PC-3 (cell line): ENCODE measurements at places on chromosomes 16 and 17. TPM values are rescaled to one million over a fixed set of nuclear protein-coding genes. Genes with fewer than 3 reads are reported as not detected.

- no peak for DNase-seq
These were observed 607.2 kb downstream of the WWOX start for GRCh38 chr16:78706637-78707036.

Gene SLC12A3
- not detected in 2 replicates for total RNA-seq

Gene CEP112
- total RNA-seq: 3.3 and 6.5 TPM in 2 replicates

Gene ODAD4
- total RNA-seq: 0.15 and 0.98 TPM in 2 replicates

DNA sequence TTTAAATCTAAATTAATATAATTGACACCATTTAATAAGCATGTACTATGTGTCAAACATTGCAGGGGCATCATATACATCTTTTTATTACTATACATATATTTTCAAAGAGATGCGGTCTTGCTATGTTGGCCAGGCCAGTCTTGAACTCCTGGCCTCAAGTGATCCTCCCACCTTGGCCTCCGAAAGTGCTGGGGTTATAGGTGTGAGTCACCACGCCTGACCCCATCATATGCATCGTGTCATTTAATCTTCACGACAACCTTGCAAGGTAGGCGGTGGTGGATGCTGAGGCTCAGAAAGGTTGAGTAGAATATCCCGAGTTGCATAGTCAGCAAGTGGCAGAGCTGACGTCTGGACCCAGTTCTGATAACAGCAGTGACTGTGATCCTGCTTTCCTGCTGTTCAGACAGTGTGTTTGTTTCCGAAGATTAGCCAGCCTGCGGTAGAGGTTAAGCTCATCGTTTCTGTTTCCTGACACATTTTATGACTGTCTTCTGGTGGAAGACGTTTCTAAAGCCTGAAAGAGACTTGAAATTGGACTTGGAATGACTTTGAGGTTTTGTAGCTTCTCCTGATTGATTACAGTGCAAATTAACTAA is 316.6 kb downstream of the SNX29 start:
- DNase-seq: no peak

DNA sequence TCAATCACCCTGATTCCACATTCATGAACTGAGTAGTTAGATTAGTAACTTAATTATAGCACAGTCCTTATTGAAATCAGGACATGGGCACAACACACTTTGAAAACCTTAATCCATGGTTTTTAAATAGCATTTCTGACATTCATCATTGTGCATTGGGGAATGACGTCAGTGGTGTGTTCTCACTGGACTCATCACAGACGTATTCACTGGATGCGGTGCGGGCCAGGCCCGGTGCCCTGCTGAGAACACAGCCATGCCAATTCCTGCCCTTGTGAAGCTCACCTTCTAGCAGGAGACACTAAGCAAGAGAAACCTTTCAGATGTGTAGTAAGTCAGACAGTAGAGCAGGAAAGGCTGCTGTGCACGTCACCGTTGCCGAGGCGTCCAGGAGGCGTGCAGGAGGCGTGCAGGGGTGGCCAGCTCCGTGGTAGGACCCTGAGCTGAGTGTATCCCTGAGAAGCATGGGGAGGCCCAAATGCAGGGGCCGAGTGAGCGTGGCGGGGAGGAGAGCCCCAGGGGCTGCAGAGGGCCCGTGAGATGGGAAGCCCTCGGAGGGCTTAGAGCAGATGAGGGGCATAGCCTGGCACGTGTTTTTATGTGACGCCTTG is 12.9 kb downstream of the BANP start:
- no peak for DNase-seq

DNA sequence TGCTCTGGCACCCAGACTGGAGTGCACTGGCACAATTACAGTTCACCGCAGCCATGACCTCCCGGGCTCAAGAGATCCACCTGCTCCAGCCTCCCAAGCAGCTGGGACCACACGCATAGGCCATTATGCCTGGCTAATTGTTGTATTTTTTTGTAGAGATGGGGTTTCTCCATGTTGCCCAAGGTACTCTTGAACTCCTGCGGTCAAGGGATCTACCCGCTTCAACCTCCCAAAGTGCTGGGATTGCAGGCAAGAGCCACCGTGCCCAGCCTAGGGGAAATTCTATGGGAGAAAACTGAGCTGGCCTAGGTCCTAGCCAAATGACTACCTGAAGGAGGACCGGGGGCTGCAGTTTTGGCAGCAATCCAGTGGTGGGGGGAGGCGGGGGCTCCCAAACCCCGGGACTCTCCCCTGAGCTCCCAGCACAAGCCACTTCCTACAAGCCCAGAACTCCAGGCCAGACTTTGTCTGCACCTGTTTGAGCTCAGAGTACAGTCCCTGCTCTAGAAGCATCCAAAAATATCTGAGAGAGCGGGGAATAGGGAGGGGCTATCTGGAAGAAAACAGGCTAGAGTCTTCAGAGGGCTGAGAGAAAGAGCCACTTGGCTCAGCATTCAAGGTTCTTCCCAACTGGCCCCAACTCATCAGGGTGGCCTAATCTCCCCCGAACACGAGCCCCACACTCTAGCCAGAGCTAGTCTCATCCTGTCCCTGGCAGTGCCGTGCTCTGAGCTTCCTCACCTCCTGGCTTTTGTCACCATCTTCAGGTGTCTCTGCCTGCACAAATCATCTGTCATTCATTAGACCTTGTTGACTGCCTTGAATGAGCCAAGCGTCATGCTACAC is 9.1 kb downstream of the SRL start:
- DNase-seq: no peak

DNA sequence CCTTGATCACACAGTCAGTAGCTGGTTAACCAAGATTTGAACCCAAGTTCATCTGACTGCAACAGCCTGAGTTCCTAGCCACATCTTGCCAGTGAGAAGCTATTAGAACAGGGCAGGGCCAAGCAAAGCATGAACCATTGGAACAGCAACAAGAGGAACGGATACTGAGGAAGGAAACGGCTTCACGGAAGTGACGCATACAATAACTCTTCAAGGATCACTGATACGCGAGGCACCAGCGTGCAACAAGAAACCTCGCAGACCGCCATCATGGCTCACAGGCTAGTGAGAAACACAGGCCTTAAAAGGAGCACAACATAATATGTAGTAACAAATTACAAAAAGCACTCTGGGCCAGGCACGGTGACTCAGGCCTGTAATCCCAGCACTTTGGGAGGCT is 114.9 kb downstream of the CDYL2 start:
- no peak for DNase-seq

- peak; percentile 11 for DNase-seq
These were observed 11.5 kb upstream of the PRSS54 start for GRCh38 chr16:58306327-58306726.

DNA sequence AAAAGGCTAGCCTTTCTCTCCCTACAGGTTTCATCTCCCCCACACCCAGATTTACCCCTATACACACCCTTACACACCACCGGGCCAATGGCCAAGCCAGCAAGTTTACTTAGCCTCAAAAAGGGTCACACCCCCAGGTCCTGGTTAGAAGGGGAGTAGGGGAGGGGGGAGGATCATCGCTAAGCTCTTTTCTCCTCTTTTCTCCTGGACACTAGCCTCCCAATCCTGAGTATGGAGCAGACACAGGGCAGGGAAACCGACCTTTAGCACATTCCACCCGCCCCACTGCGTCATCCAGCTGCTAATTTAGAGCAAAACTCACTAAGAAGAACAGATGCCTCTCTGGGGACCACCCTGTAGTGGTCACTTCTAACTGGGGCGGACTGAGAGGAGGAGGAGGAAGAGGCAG is 4.4 kb downstream of the ACLY start:
- DNase-seq: no peak

- DNase-seq: peak; percentile 49
These were observed 25.6 kb downstream of the SOST start for GRCh38 chr17:43732958-43733357.

- DNase-seq: peak; percentile 44
These were observed 15.3 kb downstream of the CDH3 start for GRCh38 chr16:68660359-68660795.

Gene ESRP2
- total RNA-seq: 46.9 and 48.1 TPM in 2 replicates

- DNase-seq: no peak
These were observed 32.8 kb downstream of the HIC1 start for GRCh38 chr17:2087597-2088211.

DNA sequence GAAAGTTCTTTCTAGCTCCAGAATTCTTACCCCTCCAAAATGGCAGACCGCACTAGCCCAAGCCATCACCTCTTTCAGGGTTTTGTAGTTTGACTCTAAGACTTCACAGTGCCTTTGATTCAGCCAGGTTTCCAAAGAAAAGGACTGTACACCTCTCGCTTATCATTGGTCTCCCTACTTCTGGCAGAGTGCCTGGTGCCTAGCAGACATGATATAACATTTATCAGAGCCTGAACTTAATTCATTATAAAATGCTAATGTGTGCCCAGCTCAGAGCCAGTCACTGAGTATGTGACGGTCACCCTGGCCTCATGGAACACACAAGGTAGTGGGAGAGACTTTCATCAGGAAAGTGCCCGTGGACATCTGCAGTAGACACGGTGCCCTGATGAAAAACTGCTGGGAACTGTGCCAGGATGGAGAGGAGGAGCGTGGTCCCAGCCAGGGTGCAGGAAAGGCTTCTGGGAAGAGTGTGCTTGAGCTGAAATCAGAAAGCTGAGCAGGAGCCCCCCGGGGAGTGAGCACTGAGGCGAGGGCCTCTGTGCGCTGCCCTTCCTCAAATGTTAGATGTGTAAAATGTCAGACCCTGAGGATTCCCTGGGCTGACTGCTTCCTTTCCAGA is 34.3 kb upstream of the LGALS9 start:
- no peak for DNase-seq
